ENCODE measurements at places on chromosomes 11 and 22.

DNA sequence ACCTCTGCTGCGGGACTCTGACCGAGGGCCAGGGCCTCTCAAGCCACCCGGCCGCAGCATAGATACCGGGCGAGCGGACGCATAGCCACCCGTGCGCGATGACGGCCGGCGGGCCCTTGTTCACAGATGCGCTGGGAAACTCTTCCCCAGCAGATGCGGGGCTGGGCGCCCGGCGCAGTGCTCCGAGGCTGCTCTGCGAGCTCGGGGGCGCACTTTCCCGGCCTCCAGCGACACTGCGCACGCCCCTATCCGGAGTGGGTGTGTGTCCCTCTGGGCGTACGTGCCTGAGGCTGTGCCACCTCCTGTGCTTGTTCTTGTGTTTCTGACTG is 104.7 kb upstream of the E2F8 start:
- no peak for DNase-seq

- no peak for DNase-seq
These were observed 43.3 kb downstream of the SESN3 start for GRCh38 chr11:95187723-95188122.

DNA sequence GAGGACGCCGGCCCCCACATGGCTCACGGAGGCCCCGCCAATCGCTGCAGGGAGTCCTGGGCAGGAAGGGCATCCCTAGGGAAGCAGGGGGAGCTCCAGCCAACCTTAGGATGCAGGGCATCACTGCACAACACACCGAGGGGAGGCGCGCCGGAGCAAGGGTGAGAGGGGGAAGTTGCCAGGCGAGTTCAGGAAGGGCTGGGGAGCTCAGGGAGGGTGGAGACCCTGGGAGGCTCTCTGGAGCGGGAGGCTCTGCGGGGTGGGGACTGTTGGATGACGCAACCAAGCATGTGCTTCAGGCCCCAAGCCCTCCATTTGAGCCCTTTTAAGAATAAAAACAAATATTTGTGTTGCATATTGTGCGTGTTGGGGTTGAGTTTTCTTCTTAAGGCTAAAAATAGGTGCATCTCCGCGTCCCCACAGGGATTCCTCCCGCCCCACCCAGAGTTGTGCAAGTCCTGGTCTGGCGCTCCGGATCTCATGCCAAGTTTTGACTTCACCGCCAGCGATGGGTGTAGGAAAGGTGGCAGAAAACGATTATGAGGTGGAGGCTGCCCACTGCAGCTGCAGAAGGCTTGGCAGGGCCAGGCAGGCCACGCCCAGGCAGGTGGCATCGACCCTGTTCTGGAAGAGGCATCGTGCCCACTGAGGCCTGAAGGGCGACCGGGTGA is 65.2 kb downstream of the WNT7B start:
- DNase-seq, result no peak

- DNase-seq, result no peak
These were observed 10.1 kb downstream of the RPS13 start for GRCh38 chr11:17067417-17067816.

DNA sequence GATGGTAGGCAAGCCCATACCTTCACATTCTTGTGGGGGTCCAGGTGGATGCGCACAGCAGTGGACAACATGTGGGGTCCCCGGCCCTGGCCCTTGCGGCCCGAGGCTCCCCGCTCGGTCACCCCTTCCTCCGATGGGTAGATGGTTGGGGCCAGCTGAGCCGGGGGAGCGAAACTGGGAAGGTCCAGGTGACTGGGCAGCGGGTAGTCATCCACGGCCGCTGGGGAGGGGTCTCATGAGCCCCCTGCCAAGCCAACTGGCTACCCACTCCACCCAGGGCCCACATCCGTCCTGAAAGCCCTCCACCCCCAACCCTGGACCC is 10.7 kb downstream of the ATG2A start:
- DNase-seq, result no peak

- no peak for DNase-seq
These were observed 229.6 kb downstream of the SWAP70 start for GRCh38 chr11:9893474-9893873.

GRCh38 chr22:20782596-20783299 is 8.8 kb downstream of the SERPIND1 start:
- no peak for DNase-seq

GRCh38 chr11:71486320-71486719 is 33.3 kb downstream of the NADSYN1 start:
- DNase-seq, result no peak

DNA sequence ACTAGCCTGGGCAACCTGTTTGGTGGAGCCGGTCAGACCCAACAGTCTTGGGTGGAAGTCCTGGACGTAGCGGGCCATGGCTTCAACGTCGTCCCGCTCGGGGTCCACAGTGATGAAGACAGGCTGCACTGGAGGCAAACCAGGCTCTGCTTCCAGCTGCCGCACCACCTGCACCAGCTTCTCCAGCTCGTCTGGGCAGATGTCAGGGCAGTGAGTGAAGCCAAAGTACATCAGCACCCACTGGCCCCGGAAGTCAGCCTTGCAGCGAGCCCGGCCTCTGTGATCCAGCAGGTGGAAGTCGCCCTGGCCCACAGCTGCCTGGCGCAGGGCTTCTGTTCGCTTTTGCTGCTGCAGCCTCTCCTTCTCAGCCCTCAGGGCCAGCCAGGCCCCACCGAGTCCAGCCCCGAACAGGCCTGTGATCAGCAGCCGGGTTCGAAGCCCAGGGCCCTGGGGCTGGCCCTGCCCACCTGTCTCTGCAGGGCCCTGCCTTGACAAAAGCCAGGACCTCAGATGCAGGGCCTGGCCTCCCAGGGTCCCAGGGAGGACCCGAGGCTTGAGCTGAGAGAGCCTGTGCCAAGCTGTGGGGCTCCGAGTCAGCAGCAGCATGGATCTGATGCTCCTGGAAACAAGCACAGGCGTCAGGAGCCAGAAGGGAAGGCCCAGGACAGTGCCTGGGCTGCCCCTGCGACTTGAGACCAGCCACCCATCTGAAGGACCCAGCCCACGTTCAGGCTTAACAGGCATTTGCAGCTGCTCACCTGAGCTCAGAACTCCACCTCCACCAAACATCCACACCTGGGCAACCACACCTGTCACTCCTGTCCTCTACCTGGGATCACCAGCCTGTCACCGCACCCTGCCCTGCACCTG is 1.4 kb downstream of the SCO2 start:
- no peak for DNase-seq

GRCh38 chr11:68843052-68843561 is 1.4 kb upstream of the CPT1A start:
- DNase-seq, result no peak

GRCh38 chr11:79285756-79286155 is 155.1 kb downstream of the TENM4 start:
- no peak for DNase-seq

GRCh38 chr11:128590587-128590986 is 3.2 kb upstream of the ETS1 start:
- no peak for DNase-seq

- no peak for DNase-seq
These were observed 36.6 kb upstream of the MUC15 start for GRCh38 chr11:26608507-26609146.

DNA sequence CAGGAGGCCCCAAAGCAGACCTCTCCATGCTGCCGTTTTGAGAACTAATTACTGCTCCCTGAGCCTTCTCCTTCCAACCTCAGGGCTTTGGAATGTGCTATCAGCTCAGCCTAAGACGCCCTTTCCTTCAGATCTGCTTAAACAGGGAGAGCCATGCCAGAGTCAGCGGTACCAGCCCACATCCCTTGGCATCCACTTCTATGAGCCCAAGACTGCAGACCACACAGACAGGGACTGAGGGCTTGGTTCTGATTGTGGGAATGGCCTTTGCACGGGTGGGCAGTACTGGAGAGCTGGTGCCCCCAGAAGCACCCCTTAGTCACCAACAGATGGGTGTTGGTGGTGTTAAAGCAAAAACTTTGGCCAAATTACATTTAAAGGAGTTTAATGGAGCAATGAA is 146.5 kb downstream of the TTC17 start:
- no peak for DNase-seq

GRCh38 chr11:112307616-112308015 is 47.0 kb upstream of the PLET1 start:
- DNase-seq, result no peak

DNA sequence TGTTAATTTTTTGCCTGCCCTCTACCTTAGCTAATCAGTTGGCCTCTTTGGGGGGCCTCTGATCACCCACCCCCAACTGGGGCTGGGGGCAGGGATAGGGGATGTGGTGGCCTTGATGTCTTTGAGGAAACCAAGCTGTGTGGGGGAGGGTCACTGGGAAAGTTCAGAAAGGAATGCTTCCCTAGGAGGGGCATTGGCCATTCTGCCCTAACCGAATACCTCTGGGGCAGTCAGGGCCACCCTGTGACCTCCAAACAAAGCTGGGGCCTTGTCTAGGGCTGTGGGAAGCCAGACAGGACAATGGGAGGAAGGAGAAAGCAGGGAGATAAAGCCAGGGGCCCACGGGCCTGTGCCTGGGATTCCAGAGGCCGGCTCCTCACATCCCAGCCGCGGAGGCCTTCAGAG is 97.5 kb downstream of the TSPAN18 start:
- no peak for DNase-seq

- no peak for DNase-seq
These were observed 549.1 kb downstream of the INSC start for GRCh38 chr11:15663777-15664218.

GRCh38 chr22:38073150-38074130 is 10.5 kb downstream of the SLC16A8 start:
- no peak for DNase-seq

- DNase-seq, result no peak
These were observed 103.3 kb upstream of the AKIP1 start for GRCh38 chr11:8807544-8808225.

- no peak for DNase-seq
These were observed 12.5 kb downstream of the USP35 start for GRCh38 chr11:78201096-78201818.

DNA sequence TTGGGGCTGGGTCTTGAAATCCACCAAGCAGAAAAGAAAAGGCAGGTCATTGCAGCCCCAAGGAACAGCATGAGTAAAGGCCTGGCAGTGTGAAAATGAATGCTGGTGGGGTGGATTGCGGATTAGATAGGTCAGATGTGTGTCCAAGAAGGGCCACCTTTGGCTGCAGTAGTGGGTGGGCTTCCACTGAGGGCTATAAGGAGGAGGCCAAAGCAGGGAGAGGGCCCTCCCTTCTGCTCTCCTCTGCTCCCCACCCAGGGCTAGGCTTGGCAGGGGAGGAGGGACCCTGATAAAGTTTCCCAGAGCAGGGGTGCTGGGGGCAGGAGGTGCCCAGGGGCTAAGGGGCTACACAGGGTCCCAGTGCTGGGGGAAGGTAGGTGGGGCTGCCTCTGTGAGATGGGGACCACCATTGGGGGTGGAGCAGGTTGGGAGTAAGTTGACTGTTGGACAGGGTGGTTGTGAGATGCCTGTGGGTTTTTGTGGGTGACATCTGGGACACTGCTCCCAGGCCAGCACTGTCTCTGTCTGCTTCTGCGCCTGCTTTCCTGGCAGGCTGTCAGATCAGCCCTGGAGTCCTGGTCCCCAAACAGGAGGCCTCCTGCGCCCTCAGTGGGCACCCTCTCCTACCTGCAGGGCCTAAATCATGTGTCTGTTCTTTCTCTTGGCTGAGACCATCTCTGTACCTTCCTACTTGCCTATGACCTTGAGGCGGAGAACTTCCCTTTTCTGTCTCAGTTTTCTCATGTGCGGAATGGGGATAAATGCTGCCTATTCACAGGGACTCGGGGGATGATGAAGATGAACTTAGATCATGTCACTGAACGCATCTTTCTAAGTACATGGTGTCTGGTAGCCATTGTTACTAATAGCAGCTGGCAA is 1.9 kb downstream of the CAPN5 start:
- DNase-seq, result no peak

DNA sequence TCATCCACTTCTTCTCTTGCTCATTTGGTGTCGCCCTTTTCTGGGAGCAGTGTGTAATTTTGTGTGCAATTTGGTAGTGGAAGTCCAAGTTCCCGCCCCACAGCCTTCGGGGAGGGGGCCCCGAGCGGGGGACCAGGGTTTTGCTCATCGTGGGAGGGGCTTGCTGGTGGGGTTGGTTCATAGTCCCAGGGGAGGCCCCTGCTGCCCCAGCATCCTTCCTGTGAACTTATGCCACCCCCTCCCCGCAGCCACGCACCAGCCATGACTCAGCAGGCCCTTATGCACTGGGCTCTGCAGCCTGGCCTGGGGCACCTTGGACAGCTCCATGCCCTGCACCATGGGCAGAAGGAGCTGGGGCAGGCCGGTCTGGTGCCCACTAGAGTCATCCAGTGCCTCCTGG is 1183.6 kb downstream of the BRD1 start:
- DNase-seq, result no peak

DNA sequence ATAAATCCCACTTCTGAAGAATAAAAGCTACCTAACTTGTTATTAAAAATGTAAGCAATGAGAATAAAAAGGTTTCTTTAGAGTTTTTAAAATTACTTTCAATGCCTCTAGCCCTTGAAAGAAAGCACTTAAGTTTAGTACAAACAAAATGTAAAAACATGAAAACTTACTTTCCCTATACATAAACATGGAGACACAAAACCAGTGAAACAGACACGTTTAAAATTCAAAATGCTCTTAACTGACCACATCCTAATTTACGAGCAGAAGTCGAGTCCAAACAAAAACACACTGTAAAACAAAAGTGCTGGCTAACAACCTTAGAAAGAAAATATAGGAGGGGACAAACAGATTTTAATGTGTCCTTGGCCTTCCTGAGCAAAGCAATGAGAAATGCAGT is 36.6 kb downstream of the TCF20 start:
- no peak for DNase-seq

DNA sequence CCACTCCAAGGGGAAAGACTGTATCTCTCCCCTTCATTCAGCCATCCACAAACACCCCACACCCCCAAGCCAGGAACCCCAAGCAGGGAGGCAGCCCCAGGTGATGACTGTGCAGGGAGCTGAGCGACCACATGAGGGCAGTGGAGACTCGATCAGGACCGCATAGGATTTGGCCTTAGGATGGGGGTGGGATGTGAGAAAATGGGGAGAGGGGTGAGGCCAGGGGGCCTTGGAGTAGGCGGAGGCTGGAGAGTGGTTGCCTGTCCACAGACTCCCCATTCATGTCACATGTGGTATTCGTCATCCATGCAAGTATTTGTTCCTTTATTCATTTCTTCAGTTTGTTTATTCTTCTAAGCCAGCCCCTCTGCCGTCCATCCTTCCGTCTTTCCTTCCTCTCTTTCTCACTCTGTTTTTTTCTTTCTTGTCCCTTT is 2.7 kb upstream of the RHOD start:
- DNase-seq, result peak; percentile 80

DNA sequence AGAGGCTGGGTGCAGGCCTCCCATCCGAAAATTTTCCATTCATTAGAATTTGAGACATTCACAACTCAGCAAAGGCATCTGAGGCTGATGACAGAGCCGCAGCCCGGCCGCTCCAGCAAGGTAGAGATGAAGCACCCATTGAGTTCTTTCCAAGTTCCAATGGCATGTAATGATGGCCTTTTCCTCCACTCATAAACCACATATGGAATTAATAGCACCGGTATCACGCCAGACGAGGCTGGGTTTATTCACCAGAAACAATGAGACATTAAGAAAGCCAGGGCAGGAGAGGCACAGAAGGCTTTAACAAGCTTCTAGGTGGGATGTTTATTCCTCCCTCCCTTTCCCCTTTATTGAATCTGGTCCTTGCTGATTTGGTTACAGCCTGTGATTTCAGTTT is 534.4 kb downstream of the MN1 start:
- DNase-seq, result no peak

- DNase-seq, result peak; percentile 55
These were observed at the start of gene CAVIN3 for GRCh38 chr11:6320411-6321155. CAVIN3 (minus strand) TSS chr11:6320501; CDS start chr11:6320476, 25 bp downstream.

GRCh38 chr11:11789735-11790369 is 51.9 kb upstream of the USP47 start:
- DNase-seq, result no peak

GRCh38 chr11:11396301-11397035 is 43.4 kb upstream of the CSNK2A3 start:
- no peak for DNase-seq
